ENCODE measurements at places on chromosomes 2 and 18.

- no peak for DNase-seq
Observed at GRCh38 chr2:102735416-102736109, 26.3 kb upstream of the TMEM182 start.

- no peak for DNase-seq
Observed at GRCh38 chr18:77057006-77057395, 75.6 kb downstream of the MBP start.

DNA sequence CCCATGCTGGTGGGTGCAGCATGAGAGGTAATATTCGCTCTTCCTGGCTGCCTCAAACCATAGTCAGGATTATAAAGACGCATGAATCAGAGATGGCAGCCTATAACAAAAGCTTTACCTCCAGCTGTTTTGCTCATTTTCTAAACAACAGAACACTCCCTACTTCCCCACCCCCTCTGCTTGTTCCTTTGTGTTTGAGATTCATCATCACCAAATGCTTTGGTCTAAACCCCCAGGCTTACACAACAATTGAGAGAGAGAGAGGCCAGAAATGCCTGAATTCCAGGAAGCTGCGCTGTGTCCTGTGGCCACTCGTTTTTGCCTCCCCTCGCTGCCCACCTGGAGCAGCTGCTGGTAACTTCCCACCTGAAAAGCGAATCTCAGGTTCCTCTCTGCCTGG, 78.8 kb upstream of the CAPN13 start:
- no peak for DNase-seq

GRCh38 chr2:190662754-190663153, 13.9 kb downstream of the NAB1 start:
- no peak for DNase-seq

DNA sequence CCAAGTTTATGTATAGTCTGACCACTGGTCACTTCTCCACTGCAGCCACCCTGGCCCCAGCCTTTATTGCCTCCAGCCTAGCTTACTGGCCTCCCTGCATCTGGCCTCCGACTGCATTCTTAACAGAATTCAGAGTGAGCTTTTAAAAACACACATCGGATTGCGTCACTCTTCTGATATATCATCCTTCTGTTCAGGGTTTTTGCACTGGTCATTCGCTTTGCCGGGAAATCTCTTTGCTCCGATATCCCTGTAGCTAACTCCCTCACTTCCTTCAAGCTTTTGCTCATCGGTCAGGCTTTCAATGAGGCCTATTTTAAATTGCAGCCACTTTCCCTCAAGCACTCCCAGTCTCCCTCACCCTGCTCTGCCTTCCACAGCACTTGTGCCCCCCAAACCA, 101.6 kb upstream of the DLX2 start:
- no peak for DNase-seq

DNA sequence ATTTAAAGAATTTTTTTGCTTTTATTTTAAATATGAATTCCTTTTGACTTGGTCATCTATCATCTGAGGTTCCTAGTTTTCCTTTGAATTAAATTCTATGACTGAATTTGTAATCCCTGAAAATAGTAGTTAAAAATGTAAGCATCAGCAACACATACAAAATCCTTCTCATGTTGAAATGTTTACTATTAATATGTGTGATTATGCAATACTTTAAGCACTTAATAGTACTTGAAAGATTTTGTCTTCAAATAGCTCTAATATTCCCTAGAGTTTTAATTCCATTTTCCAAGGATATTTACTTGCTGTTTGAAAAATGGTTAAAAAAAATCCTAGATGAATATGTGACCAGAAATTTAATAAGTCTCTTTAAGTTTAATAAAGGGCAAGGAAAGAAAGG, 26.6 kb upstream of the SPATS2L start:
- DNase-seq: no peak

DNA sequence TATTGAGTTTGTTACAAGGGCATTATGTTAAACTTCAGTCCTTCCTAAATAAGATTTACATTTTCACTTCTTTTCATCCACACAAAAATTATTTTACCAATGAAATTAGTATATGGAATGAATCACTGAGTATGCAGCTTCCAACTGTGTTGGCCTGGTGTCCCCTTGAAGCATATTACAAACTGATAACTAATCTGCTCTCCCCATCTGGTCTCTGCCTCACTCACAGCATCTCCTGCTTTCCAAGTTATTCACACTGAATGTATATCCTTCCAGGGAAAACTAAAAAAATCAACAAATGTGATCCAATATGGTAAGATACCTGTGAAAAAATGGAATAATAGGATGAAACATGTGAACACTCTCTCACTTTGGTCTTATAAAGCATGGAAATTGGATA, 90.0 kb upstream of the NYAP2 start:
- no peak for DNase-seq

DNA sequence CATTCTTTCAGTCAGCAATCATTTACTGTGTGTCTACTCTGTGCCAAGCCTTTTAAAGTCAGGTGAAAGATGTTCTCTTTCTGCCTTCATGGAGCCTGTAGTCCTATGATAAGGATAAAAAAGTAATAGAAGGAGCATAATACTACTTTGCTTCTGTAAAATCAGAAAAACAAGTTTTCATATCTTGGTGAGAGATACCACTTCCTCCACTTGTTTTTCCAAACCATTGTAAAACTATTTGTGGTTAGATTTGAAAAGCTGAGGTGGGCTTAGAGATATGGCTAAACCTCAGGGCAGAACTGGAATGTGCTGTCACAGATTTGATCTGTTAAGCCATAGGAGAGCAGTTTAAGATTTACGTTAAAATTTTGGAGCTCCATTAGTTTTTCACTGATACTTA, 104.7 kb upstream of the FAM117B start:
- no peak for DNase-seq

GRCh38 chr2:240556553-240557100, 1.2 kb downstream of the ANKMY1 start:
- peak; percentile 58 for DNase-seq

- DNase-seq: no peak
Observed at GRCh38 chr18:21085579-21086166, 25.9 kb downstream of the ROCK1 start.

Measured in activated T-helper 1 cell treated with anti-CD3 and anti-CD28 coated beads, Interleukin-2, amount 50 U/mL, for 16 hours (primary cell).